ENCODE measurements at places on chromosomes 2 and 18.

GRCh38 chr2:192536922-192537624 is 342.3 kb upstream of the TMEFF2 start:
- DNase-seq: no peak

- no peak for DNase-seq
These were observed 49.0 kb downstream of the SMCHD1 start for GRCh38 chr18:2704541-2704940.

DNA sequence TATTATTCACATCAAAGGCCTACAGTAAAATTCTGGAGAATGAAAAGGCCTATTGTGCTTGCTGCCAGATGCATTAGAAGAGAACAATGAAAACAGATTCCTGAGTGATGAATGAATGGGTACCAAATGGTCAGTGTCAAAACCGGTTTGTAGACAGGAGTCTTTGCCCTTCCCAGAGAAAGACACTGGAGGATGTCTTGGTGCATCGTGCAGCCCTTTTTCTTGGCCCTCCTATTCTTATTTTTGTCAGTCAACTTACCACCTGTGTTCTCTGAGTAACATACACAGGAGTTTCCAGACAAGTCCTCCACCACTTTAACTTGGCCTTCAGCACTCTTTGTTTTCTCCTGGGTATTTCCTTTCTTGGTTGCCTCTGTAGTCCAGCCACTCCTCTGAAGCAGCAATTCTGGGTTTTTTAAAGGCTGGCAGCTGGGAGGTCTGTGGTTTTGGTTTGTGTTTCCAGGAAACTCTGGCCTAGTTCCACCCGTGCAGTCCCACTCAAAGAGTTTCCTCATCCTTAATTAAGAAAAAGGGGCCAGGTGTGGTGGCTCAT is 29.4 kb downstream of the PSTPIP2 start:
- DNase-seq: peak; percentile 79

GRCh38 chr2:192424243-192424642 is 229.5 kb upstream of the TMEFF2 start:
- DNase-seq: no peak

GRCh38 chr2:113052396-113052917 is at the start of gene IL36B:
Gene IL36B, minus strand, starts transcription at chr2:113052867.
- no peak for DNase-seq

GRCh38 chr2:67394734-67395133 is 2.4 kb upstream of the ETAA1 start:
- DNase-seq: peak; percentile 80

DNA sequence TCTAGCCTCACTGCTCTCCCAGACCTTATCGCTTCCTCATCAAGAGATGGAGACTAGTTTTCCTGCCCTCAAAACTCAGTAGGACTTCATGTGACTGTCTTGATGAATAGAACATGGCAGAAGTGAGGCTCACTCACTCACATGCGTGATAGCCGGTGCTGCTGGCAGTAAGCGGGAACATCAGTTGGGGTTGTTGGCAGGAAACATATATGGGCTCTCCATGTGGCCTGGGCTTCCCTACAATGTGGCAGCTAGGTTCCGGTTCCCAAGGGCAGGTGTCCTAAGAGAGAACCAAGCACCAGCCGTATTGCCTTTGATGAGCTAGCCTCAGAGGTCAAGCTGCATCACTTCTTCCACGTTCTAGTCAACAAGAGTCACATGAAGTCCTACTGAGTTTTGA is 15.2 kb upstream of the FAHD2A start:
- no peak for DNase-seq

DNA sequence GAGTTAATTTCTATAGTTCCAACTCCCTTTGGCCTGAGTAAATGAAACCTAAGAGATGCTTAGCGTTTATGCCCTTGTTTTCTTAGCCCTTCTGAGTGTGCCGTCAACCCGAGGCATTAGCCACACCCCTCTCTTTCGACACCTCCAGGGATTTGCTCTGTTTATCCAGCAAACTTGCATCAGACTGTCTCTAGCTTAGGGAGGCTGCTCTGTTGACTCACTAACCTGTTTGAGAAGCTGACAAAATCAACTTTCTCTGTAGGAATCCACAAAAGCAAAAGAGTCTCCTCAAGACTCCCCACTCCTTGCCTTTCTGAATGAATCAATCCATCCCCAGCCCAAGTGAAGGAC is 317.6 kb downstream of the TNS1 start:
- peak; percentile 96 for DNase-seq

- no peak for DNase-seq
These were observed 159.4 kb downstream of the DYSF start for GRCh38 chr2:71612581-71613402.

GRCh38 chr18:45980229-45980628 is 13.1 kb upstream of the EPG5 start:
- no peak for DNase-seq

DNA sequence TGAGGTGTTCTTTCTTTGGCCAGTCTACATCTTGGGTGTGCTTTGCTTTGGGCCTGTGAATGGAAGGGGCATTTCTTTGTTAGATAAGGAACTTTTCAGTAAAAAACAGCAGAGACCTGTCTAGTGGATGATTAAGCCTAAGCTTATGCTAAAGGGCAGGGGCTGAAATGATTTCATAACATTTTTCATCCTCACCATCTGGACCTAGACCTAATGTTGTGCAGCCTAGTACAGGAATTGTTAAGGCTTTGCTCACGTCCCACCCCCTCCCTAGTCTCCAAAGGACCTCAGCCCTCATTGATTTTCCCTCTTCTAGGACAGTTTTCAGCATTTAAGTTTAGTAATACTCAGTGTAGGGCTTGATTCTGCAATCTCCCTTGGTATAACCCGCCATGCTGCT is 111.8 kb downstream of the PRKCE start:
- DNase-seq: peak; percentile 45

Data from AG10803 (cell line).